Stromal cell of bone marrow (primary cell): ENCODE measurements at places on chromosomes 2 and 18.

DNA sequence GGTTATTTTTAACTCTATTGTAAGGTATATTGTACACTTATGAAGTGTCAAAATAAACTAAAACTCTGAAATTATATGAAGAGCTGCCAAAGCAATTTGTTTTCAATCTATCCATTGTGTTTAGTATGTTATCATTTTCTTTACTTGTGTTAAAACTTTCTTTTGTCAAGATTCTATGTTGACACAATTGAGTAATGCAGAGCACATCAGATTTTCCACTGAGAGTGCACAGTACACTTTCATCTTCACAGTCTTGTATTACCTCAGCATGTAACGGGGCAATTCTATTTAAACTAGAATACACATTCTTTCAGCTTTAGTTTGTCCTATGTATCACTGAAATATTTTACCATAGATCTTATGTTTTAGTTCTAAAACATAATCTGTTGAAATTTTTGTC is 304.4 kb upstream of the ZC3H15 start:
- DNase-seq: peak; percentile 16

DNA sequence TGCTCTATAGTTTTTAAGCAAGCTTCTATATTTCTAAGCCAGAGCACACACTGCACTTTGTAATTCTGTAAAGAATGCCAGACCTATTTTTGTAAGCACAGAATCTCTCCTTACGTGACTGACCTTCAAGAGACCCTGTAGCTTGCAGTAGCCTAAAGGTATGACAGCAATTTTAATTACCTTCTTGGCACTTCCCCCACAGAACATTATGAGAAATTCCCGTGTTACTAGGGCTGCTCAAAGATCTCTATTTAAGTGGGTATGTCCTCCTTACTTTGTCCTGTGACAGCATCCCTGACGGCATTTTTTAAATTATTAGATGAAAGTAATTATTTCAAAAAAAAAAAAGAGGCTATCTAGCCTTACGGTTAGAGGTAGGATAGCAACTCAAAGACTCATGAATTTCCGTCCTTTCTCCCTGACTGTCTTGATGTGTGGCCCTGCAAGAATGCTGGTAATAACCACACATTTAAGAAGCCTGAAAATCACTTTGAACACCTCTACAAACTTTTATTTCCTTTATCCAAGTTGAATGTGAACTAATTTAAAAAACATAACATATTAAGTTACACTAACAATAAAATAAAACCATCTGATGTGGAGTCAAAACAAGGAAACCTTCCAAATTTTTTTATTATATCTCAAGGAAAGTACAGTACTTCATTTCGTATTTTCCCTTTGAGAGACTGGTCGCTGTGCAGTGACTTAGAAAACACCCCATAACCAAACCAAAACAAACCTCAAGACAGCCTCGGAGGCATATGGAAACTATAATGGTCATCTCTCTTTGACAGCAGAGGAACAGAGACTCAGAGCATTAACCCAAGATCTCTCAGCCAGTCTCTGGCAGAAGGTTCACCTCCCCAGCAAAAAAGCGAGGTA is 54.9 kb downstream of the THUMPD2 start:
- DNase-seq: no peak

DNA sequence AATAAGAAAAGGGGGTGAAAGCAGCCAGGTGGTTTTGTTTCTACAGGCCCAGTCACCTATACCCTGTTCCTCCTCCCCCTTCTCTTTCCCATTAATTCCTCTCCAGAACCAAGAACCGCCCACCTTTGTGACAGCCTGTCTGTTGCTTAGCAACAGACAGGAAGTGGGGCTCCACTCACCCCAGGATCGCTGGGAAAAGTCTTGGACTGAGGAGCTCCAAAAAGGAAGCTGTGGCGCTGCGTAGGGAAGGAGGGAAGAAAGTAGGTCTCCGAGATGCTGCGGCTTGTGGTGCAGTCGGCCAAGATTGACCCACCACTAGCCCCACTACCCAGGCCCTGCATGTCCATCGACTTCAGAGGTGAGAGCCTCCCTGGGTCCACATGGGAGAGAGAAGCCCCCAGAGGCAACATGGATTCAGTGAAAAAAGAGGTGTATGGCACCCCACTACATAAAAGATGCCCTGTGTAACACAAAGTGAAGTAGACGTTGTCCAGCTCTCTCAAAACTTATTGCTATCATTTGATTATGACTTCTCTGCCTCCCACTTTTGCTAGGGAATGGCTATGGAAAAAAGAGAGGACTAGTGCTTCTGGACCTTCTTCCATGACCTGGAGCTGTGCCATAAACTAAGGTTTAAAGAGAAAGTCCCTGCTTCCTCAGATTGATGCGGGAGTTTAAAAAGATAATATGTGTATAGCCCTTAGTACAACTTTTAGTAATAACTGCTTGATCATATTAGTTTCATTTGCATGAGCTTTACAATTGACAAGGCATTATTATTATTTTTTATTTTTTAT is at the start of gene FER1L5:
Gene FER1L5, plus strand, starts transcription at position 201 of the 797 bp plus-strand sequence. Its CDS starts 73 bp downstream, at position 274.
- DNase-seq: peak; percentile 58

DNA sequence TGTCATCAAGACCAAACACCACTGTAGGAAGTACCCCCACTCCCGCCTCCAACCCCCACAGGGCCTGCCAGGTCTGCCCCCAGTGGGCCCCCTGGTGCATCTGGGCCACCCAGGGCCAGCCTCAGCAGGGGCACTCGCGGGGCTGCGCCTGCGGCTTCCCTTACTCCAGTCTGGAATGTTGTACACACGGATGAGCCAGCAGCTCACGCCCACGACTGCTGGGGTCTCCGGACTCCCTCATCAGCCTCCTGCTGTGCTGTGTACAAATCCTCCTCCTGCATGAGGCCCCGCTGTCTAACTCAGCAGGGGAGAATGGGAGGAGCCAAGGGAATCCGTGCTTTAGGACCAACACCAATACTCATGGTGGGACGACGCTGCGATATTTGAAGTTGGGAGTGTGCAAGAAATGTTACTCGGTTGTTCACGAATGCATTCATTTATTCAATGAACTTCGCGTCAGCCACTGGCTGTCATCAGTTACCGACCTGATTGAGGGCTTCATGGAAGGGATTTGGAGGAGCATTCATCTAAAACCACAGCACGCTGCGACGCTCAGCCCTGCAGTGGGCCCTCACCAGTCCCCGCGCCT is 654 bp upstream of the ASB1 start:
- no peak for DNase-seq

GRCh38 chr2:70104231-70105111 is 17.2 kb downstream of the PCBP1 start:
- DNase-seq: no peak

GRCh38 chr18:13606604-13607254 is 119.6 kb downstream of the FAM210A start:
- DNase-seq: no peak

DNA sequence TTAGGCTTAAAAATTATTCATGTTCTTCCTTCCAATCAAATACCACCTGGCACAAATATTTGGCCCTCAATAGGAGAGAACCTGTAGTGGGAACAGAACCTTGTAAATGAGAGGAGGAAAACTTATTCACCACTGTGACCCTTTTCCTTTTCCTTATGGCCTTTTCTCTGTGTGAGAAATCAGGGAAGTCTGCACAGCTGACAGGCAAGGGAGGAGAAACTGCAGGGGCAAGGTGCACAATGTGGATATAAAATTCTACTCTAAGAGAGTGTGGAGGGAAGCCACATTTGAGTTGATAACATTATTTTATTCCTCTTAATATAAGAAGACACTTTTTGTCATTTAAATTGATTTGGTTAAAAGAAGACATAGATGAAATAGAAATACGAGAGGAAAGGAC is 1247.0 kb upstream of the CHAC2 start:
- no peak for DNase-seq

DNA sequence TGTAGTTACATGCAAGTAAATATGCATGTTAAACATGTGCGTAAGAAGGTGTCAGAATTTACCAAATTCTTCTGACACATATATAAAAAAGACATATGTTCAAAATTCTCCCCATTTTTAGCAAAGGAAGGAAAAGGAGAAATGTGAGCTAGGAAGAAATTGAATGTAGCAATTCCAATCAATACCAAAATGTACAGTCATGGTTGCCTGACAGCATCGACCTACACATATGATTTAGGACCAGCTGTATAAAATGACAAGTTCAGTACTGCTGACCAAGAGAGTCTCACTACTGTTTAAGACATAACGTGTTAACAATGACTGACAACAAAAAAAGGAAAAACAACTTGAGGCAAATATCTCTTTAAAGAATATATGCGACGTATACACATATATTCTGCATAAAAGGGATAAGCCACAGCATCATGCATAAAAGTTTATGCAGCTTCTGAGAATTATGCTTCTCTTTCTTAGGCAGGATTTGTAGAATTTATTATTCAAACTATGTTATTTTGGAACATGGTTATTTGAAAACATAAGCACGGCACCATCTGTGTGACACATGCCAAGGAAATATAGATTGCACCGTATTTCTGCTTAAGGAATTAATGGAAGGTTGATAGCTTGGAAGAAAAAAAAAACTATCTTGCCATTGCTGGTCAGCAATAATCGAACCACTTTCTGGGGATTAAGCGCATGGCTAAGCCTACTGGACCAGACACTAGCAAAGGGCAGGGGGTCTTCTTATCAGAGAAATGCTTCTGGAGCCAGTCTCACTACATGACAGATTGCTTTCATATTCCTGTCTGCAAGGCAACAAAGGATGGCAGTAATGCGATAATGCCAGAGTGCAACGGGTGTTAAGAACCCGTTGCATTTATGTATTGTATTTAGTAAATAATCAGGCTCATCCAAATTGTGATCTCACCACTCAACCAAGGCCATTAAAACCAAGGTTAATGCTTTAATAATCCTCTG is 154.0 kb downstream of the WDPCP start:
- no peak for DNase-seq

DNA sequence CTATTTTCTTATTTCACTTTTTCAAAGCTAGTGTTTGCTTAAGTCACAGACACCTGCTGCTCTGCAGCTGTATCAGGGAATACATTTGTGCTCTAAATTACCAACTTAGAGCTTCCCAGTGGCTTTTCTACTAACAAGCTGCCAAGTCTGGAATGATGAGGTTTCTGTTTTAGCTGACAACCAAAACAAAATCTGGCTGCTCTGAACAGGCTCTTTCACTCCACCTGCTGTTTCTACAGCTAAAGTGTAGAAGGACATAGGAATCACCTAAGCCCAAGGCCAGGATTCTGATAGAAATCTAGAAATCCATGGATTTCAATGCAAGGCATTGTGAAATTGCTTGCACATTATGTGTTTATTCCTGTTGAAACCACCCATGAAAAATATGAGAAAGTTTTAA is 201.2 kb downstream of the SUCLG1 start:
- no peak for DNase-seq

- no peak for DNase-seq
Observed at GRCh38 chr18:45137087-45137419, 456.4 kb downstream of the SETBP1 start.

- DNase-seq: no peak
Observed at GRCh38 chr2:195666113-195666712, 9.2 kb downstream of the SLC39A10 start.

DNA sequence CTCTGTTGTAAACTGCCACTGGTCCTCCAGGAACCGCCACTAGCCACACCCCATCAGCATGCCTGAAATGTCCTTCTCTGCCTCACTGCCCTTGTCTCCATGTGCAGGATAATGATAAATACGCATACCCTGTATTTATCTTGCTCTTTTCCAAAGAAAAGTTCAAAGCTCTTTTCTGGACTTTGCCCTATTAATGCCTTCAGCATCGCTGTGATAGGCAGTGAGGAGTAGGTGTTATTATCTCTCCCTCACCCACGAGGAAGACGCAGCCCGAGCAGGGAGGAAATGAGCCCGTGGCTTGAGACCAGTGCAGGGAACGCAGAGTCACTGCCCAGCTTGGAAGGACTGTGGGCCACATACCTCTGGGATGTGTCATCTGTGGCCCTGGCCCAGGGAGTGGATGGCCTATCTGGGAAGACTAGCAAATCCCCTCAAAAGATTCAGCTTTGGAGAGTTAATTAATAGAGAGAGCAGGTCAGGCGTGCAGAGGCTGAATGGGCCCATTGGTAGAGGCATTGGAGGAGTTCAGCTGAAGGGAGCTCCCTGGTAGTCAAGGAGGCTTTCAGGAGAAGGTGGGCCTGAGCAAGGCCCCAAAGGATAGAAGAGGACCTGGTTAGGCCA is 39.5 kb upstream of the MCFD2 start:
- peak; percentile 70 for DNase-seq

DNA sequence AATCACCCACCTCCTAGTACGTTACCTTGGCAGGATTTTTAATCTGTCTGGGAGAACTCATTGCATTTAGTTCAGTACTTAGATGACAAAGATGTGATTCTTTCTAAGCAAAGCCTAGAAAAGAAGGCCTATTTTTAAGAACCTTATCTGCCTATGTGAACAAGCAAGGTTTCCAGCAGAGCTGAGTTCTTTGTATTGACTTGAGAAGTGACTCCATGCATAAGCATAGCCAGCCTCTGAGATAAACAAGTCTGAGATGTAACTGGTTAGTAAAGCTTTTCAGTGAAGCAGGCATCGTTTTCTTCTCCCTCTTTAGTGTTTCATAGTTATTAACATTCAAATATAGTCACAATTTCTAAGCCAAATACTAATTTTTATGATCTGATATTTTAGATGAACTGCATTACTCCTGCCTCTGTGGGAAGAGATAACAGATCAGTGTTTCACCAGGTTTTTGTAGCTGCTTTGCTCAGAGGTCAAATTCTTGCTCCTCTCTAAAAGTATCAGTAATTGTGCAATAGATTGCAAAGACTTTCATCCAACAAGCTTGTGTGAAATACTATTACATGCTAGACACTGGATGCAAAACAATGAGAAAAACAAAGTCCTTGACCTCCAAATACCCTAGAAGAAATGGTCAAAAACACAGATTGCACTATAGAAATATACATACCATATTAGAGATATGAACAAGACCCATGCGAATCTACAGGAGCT is 107.8 kb downstream of the MBD2 start:
- DNase-seq: no peak

GRCh38 chr2:168194784-168195522 is 52.4 kb downstream of the STK39 start:
- DNase-seq: peak; percentile 34

- DNase-seq: no peak
Observed at GRCh38 chr2:7666596-7667259, 749.5 kb downstream of the RNF144A start.

DNA sequence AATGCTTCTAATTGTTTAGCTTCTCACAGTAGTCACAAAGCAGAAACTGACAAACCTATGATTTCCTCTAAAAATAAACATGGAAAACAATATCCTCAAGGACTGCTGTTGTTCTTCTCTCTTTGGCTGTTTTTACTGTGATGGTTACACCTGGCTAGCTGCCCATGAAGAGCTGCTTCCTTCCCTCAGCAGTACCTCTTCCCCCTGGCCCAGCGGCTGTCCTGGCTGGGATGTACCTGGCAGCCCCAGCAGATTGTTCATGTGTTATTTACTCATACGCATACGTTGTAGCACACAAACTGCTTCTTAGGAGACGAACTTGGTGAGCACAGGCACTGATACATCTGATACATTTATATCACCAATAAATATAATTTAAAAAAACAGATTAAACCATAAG is 27.4 kb downstream of the NEMP2 start:
- no peak for DNase-seq

GRCh38 chr2:4618141-4618540 is 914.8 kb downstream of the DCDC2C start:
- no peak for DNase-seq

- peak; percentile 19 for DNase-seq
Observed at GRCh38 chr2:208373460-208374089, 33.0 kb upstream of the PTH2R start.

- peak; percentile 88 for DNase-seq
Observed at GRCh38 chr2:170812710-170813600, 3.7 kb upstream of the GAD1 start.
